Stimulated activated effector memory CD8-positive, alpha-beta T cell treated with anti-CD3 and anti-CD28 coated beads, Interleukin-12 subunit alpha, Interleukin-12 subunit beta, amount 100 ng/mL, for 72 hours (primary cell): ENCODE measurements at places on chromosomes 1 and 21.

DNA sequence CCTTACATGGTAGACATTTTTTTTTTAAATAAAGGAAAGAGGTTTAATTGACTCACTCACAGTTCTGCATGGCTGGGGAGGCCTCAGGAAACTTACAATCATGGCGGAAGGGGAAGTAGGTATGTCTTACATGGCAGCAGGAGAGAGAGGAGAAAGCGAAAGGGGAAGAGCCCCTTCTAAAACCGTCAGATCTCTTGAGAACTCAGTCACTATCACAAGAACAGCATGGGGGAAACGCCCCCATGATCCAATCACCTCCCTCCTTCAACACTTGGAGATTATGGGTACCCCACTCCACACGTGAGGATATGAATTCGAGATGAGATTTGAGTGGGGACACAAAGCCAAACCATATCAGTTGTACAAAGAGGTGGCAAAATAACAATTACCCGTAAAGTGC is 301.7 kb downstream of the GRIK1 start:
- no peak for DNase-seq

- DNase-seq: no peak
These were observed 25.7 kb downstream of the AKNAD1 start for GRCh38 chr1:108831225-108831624.

DNA sequence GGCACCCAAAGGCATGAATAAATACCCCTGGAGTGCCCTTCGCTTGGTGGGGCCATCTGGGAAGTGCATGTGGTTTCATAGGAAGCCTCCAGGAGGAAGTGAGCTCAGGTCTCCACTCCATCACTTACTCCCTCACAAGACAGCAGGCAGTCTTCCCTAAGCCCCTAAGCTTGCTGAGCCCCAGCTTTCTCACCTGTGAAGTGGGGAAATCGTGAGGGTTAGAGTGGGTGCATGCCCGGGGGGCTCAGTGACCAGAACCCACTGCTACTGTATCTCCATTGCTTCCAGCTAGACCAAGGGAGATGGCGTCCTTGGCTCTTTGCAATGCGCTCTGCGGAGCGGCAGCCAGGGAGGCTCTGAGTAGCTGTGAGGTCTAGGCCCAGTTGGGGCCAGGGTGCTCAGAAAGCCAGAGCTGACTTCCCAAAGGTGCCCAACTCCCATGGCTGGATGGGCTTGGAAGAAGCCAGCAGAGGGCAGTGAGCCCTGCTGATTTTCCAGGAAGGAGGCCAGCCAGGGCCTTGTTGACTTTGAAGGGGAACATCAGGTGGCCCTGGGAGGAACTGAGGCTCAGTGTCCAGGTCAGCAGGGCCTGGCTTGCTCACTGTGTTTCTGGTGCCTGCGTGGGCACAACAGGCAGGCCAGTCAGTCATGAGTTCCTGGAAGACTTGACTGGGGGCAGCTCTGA is 27.3 kb downstream of the CDCP2 start:
- DNase-seq: no peak

DNA sequence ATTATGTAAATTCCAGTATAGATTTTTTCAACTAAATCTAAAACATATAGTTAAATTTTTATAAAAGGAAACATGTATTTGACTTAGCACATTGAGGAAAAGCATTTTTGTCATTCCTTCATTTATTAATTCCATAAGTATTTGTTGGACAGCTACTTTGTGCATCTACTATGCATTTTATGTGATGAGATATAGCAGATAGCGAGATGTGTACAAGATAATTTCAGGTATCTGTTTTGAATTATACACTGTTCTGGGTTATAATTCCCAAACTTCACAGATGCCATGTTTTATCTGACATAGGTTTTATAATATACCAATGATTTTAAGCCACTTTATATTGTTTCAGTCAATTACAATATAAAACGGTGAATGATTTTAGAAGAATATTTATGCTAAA is 398.7 kb downstream of the USH2A start:
- no peak for DNase-seq

DNA sequence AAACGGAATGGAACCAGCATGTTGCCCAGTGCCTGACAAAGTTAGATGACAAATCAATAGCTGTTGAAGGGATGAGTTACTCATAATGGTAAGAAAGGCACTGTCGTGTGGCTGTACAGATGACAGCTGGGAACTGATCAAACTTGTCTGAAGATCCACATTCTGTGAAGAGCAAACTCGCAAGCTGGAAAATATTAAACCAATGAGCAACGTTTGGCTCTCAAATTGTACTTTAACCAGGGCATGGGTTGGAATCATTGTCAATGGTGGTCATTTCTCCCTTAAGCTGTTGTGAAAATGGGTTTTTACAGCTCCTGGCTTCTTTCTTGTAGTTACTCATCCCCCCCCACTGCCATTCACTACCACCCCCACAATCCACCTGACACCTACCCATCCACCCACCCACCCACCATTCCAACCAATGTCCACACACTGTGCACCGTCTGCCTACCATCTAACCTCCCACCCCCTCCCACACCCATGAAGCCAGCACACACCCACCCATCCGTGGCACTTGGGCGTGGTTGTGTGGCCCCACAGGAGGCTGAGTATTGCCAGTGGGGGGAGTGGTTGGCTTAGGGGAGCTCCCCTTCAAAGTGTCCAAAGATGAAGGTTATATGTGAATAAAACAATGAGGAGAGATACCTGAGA is 46.7 kb downstream of the CLDN14 start:
- DNase-seq: no peak

GRCh38 chr21:45054927-45055612 is 19.3 kb upstream of the ADARB1 start:
- no peak for DNase-seq

DNA sequence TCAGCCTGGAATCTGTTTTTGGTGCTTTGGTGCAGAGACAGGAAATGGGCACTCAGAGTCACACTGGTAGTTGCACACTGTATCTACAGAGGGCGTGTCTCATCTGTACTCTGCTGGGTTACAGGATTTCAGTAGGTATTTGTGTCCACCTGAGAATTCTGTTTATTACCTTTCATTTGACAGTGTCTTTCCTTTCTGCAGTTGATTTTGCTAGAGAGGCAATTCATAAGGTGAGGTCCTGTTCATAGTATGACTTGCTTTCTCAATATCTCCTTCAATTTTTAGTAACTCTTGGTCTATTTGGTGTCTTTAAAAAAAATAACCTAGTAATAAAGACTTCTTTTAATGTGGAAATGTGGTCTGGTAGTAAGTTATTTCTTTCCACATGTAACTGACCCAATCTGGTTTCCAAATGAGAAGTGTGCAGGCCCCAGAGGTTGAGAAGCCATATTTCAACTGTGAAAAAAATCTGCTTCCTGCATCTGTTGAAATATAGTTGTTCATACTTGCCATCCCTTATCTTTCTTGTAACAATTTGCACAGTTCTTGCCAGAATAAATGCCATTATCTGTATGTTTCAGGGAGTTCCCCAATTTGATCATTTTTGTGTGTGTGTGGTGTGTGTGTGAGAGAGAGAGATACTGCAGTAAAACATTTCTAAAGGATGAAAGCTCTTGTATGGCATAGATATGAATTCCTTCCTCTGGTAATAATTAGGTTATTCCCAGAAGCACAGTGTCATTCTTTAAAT is 78.4 kb upstream of the DNAJC6 start:
- no peak for DNase-seq
